Gastrocnemius medialis (tissue), 4 donors: ENCODE measurements at places on chromosomes 7 and 10. TPM values are rescaled to one million over a fixed set of nuclear protein-coding genes. Genes with fewer than 3 reads are reported as not detected.

GRCh38 chr10:24425151-24425550 is 216.2 kb downstream of the KIAA1217 start:
- H3K4me3 ChIP-seq, result no peak overlapping the region
- H3K27me3 ChIP-seq, result no peaks in the 10 kb centered on the region
- H3K4me1 ChIP-seq, result peaks cover 13% of the 10 kb centered on the region
- no peak overlapping the region for H3K27ac ChIP-seq

Gene GARIN1A
- total RNA-seq, result 0.31 TPM

DNA sequence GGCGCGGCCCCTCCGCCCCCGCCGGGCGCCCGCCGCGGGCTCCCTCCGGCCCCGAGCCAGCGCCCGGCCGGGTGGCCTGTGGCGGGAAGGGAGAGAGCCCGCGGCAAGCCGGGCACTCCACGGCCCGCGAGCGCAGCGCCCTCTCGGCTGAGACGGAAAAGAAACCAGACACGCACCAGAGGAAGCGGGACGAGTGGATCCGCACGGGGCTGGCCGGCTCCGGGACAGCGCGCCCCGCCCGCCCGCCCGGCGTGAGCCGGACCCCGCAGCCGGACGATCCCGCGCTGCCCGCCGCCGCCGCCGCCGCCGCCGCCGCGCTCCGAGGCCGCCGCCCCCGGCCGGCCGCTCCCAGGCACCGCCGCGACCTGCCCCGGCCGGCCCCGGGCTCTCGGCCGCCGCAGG is 300 bp downstream of the ARHGAP21 start:
- H3K4me1 ChIP-seq, result peaks cover 37% of the 10 kb centered on the region
- no peaks in the 10 kb centered on the region for H3K36me3 ChIP-seq
- peak overlapping the region; percentile 69 for H3K4me3 ChIP-seq
- no peaks in the 10 kb centered on the region for H3K27me3 ChIP-seq
- peak; percentile 22 for DNase-seq
- peak overlapping the region; percentile 98 for H3K27ac ChIP-seq

Gene PLXNA4
- total RNA-seq, result 0.66 TPM

GRCh38 chr7:45098983-45099839 is 10.4 kb upstream of the NACAD start:
- no peaks in the 10 kb centered on the region for H3K27me3 ChIP-seq
- DNase-seq, result no peak
- H3K4me3 ChIP-seq, result no peak overlapping the region
